Stimulated activated CD4-positive, alpha-beta T cell treated with anti-CD3 and anti-CD28 coated beads, Interleukin-1b, Interleukin-23, amount 100 ng/mL, for 48 hours (primary cell): ENCODE measurements at places on chromosomes 12 and 14.
A peak's percentile ranks its signal among the peaks of the same experiment; 100 is the strongest.

GRCh38 chr12:65204886-65205525, 35.6 kb downstream of the LEMD3 start:
- DNase-seq = no peak

DNA sequence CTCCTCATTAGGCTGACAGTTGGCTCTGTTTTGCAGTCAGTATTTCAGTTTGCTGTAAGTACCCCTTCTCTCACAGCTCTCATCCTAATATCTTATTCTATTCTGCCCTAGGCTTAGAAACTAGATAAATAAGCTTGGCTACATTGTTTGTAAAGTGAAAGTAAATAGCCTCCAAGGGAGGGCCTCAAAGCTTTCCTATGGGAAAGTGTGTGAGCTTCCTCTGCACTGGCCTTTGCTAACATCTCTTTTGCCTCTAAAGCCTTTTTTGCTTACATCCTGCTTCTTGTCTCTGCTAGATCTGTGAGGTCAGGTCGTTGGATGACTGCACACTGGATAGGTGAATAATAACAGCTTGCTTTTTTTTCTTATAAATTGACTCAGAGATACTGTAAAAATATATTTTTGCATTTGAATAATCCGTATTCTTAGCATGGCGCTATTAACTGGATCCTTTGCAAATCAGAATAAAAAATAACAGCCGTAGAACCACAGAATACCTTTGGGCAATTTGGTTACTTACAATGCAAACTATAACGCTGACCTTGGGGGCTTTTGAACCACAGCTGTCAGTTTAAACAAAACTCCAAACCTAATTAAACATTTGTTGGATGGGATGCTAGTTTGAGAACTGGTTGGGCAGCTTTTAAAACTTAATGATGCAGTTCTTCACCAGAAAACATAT, 55.1 kb downstream of the TTC6 start:
- DNase-seq = no peak

GRCh38 chr12:52916216-52916615, 11.3 kb upstream of the KRT8 start:
- DNase-seq = no peak

GRCh38 chr14:23237772-23238594, at the start of gene RNF212B:
Gene RNF212B, plus strand, starts transcription at chr14:23237936. Its CDS starts 2,410 bp downstream, at chr14:23240346.
- peak; percentile 88 for DNase-seq

DNA sequence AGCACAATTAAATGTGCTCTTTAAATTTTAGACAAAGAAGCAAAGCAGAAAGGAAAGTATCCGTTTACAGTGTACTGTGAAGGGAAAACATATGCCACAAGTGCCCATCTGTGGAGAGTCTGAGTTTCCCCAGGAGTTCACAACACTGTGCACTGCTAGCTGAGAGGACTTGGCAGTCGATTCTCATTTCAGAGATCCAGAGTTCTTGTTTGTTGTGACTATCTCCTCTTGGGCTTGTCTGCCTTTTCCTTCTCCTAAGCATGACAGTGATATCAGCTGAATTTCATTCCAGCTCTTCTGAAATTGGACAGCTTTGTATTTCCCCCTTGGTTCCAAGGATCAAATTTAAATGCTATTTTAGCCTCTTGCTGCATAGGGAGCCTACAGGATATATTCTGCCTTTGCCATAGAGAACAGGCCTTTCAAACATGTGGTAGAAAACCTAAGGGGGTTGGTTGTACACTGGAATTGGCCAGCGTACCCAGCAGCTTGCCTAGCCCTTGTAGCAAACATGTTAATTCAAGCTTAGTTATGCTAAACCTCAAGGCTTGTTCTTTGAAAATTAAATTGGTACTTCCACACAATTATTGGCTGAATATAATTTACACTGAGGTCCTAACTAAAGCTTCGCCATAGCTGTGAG, 259.2 kb upstream of the NOVA1 start:
- DNase-seq = no peak

DNA sequence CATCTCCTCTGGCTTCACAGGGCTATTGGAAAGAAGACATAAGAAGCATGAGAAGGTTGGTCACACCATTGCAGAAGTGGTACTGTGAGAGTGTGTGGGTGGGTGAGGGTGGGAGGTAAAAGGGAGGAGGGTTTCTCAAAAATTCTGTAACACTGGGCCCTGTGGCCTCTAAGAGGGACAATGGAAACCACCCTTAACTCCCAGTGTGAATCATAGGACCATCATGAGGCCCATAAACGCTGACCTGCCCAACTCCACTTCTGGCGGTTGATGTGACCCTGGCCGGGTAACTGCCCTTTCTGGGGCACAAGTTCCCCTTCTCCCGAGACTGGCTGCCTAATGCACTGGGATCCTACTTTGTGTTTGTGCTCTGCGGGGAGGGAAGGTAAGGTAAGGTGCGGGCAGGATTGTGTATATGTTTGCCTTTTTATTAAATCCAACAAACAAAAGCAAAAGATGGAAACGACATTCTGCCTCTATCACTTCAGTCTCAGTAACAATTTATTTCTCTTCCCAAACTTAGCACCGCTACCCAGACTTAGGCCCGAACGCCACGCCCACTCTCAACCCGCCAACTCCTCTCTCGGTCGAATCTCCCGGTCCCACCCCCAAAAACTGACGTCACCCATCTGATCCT, 551 bp downstream of the METTL1 start:
- peak; percentile 91 for DNase-seq

- DNase-seq = no peak
Measured at GRCh38 chr12:69666798-69667197, 32.3 kb downstream of the BEST3 start.

- no peak for DNase-seq
Measured at GRCh38 chr14:74863274-74863673, 12.7 kb downstream of the PROX2 start.

DNA sequence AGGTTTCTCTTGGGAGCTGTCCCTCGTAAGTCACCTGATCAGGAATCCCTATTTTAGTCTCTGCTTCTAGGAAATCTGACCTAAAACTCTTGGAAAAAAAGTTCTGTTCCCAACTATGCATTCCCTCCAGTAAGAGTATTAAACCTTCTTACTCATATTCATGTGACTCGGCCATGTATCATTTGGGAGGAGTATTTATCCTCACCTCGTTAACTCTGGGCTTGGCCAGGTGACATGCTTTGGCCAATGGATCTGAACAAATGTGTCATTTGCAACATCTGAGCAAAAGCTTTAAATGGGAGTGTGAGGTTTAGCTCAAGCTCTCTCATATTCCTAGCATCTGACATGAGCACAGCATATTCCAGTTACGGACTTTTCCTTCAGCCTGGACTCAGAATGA, 226.8 kb downstream of the NUAK1 start:
- DNase-seq = no peak

- DNase-seq = no peak
Measured at GRCh38 chr14:35146711-35147149, 24.4 kb downstream of the PRORP start.

DNA sequence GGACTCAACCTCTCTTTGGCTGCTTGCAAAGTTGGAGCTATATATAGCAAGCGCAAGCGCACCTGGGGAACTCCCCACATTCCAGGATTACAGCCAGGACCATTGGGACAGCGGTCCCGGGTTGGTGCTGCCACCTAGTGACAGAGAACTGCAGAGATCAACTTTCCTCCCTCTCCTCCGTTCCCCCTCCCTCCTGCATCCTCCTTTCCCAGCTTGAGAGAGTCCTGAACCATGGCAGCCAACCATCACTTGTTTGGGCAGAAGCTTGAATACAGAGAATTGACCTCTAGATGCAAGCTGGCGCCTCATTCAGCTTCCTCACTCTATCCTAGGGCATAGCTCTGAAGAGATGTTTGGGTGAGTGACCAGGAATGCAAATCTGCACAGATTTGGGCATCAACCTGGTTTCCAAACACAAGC, 17.4 kb upstream of the FLVCR2 start:
- DNase-seq = peak; percentile 29

DNA sequence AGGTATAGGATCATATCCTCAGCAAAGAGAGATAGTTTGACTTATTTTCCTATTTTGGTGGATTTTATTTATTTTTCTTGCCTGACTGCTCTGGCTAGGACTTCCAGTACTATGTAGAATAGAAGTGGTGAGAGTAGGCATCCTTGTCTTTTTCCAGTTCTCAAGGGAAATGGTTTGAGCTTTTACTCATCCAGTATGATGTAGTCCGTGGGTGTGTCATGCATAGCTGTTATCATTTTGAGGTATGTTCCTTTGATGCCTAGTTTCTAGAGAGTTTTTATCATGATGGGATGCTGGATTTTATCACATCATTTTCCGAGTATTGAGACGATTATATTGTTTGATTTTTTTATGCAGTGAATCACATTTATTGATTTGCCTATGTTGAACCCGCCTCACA, 97.2 kb downstream of the MGAT4C start:
- no peak for DNase-seq

DNA sequence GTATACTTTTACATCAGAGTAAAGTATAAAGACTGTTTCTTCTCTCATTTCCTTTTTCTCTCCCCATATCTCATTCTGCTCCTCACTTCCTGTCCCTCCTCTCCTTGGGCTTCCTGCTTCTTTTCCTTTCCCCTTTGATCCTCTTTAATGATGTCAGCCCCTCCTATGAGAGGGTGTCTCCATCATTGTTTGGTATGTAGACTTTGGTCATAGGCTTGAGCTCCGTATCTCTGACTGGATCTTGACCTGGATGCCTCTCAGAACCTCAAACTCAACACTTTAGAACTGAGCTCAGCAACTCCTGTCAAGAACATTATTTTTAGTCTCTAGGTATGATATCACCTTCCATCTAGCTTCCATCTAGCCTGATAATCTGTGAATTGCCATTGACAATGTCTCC, 50.3 kb downstream of the AKAP6 start:
- DNase-seq = no peak

GRCh38 chr12:95413576-95413975, 60.4 kb upstream of the METAP2 start:
- DNase-seq = no peak

GRCh38 chr12:78249578-78249977, 418.9 kb downstream of the NAV3 start:
- no peak for DNase-seq
